ENCODE measurements at places on chromosomes 1 and 21.

GRCh38 chr1:59046730-59047157 is 250.2 kb upstream of the FGGY start:
- DNase-seq: peak; percentile 56

- no peak for DNase-seq
Observed at GRCh38 chr1:12132078-12132477, 34.7 kb upstream of the TNFRSF1B start.

DNA sequence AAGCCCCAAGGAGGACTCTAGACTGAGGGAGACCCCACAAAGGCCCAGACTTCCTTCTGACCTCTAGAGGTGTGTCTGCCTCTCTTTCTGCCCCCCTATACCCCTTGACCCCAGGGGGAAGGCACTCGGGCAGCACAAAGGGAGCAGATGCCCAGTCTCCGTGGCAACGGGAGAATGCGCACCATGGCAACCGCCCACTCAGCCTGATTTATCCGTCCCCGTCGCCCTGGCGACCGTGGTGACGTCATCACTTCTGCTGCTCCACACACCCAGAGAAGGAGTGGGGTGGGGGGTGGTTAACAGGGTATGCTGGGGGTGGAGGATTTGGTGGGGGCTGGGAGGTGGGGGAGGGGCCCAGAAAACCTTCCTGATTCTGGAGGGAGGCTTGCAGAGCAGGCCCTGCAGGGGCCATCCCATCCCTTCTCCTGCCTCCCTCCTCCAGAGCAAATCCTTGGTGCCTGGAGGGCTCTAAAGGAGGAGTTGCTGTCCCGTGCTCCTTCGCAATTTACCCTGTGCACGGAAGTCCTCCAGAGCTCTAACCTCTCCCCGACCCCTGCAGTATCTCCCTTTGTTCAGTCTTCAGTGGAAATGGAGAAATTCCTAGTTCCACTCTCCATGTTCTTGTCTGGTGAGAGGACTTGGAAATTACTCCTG is 6.3 kb downstream of the CELF3 start:
- peak; percentile 11 for DNase-seq

- DNase-seq: no peak
Observed at GRCh38 chr1:79190074-79190473, 183.5 kb upstream of the ADGRL4 start.

GRCh38 chr1:197183195-197183748 is 36.8 kb upstream of the ASPM start:
- DNase-seq: no peak

- DNase-seq: no peak
Observed at GRCh38 chr1:95467036-95467435, 233.0 kb downstream of the RWDD3 start.

- DNase-seq: no peak
Observed at GRCh38 chr1:192949783-192950182, 109.4 kb downstream of the UCHL5 start.

- DNase-seq: no peak
Observed at GRCh38 chr1:207174913-207175312, 70.9 kb downstream of the C4BPA start.

DNA sequence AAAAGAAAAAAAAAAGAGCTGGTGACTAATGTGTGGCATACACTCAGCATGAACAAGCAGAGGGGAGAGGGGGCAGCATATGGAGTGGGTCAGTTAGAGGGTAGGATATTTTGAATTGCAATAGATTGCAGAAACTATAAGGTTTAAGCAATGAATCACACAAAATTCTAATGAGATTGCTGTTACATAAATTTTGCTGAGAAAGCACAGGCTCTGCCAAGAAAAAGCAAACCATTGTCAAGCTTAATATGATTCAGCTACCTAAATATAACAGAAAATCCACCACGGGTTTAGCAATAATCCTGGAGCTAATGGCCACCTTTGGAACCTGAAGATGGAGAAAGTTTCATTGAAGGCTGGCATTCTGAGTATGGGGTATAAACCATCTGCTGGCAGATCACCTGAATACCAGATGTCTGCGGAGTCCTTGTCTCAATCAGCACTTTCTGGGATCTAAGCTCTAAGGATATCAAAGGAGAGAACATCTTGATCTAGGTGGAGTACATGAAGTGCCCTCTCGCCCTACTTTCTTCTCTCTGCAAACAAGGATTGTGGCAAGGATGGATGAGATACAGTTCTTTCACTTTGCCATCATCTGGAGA is 30.3 kb upstream of the ANGPTL7 start:
- DNase-seq: no peak

DNA sequence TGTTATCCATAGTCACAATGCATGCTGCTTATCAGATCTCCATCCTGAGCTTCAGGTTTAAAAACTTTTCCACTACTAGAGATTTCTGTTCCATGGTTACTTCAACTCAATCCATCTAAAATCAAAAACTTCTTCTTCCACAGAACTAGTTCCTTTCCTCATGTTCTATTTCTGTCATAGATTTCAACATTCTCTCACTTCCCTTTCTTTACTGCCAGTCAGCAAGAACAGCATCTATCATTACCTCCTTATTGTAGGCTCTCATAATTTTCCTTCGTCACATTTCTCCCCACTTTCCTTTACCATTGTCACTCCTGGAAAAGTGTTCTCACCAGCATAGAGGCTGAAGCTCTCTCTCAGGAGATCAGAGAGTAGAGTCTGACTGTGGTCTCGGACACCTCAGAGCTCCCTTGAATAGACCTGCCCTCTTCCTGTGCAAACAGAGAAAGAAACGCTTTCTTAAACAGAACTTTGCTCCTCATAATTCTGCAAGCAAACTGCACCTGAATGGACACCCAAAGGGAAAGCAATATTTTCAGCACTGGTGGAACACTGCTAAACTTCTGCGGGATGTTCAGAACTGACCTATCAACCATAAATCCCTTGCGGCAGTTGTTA is 48.7 kb upstream of the KIRREL1 start:
- DNase-seq: no peak

DNA sequence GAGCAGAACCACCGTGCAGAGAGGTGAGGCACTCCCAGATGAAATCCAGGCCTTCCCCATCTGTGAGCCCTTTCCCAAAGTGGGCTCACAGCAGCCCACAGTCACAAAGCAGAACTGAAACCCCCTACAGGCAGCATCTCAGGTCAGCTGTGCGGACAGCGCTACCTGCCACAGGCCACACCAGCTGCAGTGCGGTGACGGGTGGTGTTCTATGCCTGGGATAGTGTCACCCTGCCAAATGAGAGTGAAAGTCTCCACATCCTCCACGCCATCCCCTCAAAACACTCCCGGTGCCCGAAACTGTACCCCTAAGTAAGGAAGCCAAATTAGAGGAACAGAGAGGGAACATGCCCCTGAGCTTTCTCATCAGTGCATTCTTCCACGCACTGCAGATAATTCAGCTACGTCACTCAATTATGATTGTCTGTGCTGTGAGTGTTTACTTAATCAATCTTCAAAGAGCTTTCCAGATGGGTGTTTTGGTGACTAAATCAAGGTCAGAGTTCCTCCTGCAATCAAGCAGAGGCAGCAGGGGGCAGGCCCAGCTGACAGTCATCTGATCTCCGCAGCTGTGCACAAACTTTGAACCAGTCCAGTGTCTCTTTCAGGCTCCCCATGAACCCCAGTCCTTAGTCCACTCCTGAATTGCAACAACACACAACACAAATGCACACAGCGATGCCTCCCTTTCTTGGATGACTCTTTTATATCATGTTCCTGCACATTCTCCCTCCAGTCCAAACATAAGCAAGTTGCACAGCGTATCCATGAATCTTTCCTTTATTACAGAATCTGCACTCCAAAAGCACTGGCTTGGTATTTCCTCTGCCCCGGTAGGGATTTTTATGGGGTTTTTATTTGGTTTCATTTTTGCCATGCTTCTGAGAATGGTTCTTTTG is 150.0 kb downstream of the TOMM20 start:
- peak; percentile 75 for DNase-seq

- no peak for DNase-seq
Observed at GRCh38 chr1:72060466-72061245, 221.7 kb downstream of the NEGR1 start.

DNA sequence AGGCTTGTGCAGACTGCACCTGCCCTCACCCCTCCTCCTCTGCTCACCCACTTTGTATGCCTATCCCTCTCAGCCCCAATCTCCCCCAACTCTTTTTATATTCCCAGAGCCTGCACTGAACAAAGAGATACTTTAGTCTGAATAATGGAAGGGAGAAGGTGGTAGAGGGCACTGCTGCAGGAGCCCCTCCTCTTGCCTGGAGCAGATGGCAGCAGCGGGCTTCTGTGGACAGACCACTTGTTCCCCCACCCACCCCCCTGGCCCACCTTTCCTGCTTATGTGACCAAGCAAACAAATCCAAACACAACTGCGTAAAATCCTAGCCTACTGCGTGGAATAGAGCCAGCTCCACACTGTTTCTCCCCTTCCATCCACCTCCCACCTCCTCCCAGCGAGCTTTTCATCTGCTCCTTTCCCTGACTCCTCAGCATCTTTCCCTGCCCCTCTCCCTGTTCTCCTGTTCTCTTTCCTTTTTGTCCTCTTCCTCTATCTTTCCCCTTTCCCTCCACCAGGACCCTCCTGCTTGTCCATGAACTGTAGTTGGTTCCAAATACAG is 27.5 kb downstream of the RGS8 start:
- DNase-seq: no peak

- no peak for DNase-seq
Observed at GRCh38 chr21:24594082-24594481, 1013.2 kb downstream of the MRPL39 start.

GRCh38 chr21:39153842-39154241 is 29.4 kb downstream of the PSMG1 start:
- DNase-seq: no peak

- no peak for DNase-seq
Observed at GRCh38 chr1:153527683-153528040, 8.1 kb downstream of the S100A6 start.

- DNase-seq: no peak
Observed at GRCh38 chr1:86856196-86856595, 57.7 kb downstream of the SELENOF start.

DNA sequence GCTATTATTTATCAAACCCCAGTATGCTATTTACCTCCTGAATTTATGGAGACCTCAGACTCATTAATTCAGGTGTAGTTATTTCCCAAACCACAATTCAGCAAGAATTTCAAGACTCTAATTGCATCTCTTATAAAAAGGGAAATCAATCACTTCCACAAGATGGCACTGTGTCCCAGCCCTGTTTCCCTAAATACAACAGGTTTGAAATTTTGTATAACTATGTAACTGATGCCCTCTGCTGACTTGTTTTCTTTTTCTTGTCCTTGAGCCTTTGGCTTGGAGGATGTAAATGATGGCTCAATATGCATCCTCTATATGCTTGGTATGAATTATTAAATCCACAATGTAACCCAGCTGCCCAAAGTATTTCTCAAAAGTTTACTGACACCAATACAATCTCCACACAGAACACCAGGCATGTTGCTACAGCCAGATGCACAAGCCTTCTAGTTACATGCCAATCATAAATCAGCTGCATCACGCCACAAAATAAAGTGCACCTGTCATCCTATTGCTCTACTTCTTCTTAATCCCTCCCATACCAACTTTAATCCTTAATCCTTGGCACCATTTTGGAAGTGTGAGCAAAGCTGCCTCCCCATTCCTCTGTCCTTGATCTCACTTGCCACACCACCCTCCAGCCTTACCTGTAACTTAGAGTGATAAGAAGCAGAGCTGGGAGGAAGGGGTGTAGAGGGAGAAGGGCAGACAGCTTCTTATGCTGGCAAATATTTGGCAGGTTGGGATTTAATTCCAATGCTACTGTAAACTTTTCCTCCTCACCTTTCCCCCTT is 9.0 kb downstream of the C1orf105 start:
- peak; percentile 53 for DNase-seq

- DNase-seq: no peak
Observed at GRCh38 chr1:80225510-80225909, 1219.0 kb upstream of the ADGRL4 start.

DNA sequence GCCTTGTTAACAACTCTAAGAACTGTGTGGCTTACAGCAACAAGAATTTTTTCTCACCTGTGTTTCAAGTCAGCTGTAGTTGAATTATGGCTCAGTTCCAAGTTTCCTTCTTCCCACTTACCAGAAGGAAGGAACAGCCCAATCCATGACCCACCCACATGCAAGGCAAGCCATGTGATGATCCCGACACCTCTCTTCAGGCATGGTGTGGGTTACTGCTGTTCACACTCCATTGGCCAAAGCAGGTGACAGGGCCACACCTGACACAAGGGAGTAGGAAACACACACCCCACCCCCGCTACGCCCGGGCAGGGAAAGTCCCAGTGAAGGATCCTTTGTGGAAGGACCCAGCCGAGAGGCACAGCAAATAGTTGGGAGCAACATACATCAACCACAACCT is 36.3 kb downstream of the KCNJ15 start:
- no peak for DNase-seq

GRCh38 chr1:150164779-150165178 is 15.1 kb downstream of the PLEKHO1 start:
- no peak for DNase-seq

DNA sequence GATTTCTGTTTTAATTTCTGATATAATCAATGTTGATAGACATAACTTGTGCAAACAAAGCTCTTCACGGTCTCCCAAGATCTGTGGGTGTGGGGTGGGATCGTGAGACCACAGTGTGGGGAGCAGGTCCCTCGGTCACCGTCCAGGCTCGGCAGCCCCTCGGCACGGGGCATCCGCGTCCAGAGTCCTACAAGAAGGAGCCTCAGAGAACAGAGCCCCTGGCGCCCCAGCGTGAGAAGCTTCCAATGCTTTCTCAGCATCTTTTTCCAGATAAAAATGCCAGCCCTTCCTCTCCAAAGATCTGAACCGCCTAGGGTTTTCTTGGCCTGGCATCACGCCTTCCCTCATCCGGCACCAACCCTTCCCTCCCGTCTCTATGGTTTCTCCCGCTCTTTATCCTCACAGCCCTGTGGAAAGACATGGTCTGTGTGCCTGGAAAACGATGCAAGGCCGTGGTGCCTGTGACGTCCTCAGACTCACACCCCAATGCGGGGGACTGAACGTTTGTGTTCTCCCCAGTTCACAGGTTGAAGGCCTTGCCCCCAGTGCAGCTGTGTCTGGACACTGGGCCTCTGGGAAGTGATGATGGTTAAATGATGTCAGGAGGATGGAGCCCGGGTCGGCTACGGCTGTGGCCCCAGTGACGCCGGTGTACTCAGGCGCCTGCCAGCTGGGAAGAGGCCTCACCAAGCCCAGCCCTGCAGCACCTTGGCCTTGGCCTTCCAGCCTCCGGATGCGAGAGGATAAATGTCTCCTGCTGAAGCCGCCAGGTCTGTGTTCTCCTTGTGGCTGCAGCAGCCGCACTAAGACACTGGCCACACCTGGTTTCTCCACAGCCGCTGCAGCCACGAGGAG is 45.9 kb upstream of the COL6A2 start:
- DNase-seq: no peak

GRCh38 chr1:236978740-236979139 is 25.5 kb downstream of the MT1HL1 start:
- no peak for DNase-seq

GRCh38 chr1:42002220-42002619 is 83.5 kb upstream of the HIVEP3 start:
- DNase-seq: no peak

- no peak for DNase-seq
Observed at GRCh38 chr21:43012596-43012995, 38.2 kb downstream of the PKNOX1 start.

DNA sequence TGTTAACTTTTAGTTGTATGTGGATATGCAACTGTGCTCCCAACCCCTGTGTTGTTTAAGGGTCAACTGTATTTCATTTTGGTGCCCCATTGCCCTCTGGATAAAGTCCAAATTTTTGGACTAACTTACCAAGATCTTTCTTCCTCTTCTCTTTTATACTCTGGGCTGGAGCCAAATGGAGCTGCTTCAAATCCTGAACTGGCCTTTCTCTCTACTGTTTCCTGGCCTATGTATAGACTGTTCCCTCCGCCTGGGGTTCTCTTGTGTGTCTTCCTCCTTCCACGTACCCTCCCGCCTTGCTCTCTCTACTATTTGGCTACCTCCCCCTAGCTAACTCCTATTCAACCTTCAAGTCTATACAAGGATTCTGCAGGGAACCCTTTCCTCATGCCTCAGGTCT is 8.4 kb upstream of the CDC14A start:
- DNase-seq: no peak
